RPMI8226 (cell line): ENCODE measurements at places on chromosomes 6 and 20.

DNA sequence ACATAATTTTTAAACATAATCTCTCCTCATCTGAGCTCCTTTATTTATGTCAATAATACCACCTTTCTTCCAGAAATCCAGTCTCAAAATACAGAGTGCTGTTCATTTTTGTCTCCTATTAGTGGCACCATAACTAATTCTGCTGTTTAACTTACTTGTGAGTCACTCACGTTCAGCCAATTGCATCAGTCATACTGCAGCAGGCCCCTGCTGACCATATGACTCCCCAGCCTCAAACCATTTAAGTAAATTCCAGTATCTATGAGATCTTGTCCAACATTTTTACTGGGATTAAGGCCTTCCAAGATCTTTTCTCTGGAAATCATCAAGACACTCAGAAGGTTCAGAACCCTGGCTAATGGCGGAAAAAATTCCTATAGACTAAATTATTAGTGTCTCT lies 982.2 kb upstream of the MAP3K7 start:
- DNase-seq, result no peak

DNA sequence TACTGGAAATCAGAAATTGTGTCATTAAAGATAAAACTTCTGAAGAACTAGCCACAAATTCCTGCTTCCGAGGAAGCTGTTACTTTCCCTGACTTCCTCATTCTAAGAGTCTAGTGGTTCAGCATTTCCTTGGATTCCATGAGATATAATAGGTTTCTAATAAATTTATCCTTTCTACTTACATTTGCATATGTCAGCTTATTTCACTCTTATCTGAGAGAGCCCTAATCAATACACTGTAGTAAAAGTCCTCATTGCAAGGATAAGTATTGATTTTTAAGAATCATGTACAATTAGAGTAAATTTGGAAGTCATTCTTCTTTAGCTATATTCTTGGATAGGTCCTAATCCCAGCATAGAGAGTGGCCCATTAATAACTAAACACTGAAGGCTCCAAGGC lies 16.9 kb upstream of the THEMIS start:
- no peak for DNase-seq

DNA sequence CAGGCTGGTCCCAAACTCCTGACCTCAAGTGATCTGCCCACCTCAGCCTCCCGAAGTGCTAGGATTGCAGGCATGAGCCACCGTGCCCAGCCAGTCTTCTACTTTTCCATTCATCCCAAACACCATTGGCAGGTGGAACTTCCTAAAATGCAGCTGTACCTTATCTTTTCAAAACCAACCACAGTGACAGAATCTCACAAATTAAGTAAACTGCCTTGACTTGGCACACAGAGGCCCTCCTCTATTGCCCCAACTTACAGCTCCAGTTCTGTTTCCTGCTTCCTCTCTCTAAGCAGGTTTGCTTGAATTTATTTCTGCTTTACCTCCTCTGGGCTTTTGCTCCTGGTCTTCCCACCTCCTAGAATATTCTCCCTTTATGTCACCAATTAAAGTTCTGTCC lies 7.6 kb downstream of the MYB start:
- no peak for DNase-seq

DNA sequence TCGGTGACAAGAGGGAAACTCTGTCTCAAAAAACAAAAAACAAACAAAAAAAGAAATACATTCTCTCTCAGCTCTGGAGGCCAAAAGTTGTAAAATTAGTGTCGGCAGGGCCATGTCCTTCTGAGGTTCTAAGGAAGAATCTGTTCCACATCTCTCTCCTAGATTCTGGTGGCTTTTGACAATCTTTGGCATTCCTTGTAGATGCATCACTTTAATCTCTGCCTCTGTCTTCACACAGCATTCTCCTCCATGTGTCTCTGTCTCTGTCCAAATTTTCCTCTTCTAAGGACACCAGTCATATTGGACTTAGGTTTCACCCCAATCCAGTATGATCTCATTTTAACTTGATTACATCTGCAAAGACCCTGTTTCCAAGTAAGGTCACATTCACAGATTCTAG lies 9.1 kb downstream of the PPP2R5D start:
- DNase-seq, result no peak

- DNase-seq, result no peak
These were observed 37.9 kb downstream of the MAN1A1 start for GRCh38 chr6:119311514-119312142.

DNA sequence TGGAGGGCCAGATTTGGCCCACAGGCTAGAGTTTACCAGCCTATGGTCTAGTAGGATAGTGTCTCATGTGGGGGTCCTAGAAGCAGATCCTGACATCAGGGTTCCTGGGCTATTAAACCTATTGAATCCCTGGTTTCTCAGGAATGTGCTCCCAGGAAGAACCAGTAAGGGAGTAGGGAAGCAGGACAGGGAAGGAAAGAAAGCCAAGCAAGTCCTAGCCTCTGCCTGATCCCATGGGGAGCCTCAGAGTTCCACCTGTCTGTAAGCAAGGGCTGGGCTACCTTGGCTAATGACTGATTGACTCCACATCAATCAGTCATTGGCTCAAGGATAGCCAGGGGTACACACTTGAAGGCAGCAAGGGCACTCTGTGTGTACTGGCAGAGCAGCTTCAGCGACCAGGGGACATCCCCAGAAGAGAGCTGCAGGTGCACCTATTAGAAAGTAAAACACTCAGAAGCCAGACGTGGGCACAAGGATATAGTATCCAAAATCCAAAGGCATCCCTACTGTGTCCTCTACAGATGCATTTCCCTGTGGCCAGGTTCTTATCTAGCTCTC lies 309.5 kb downstream of the TSHZ2 start:
- DNase-seq, result no peak

DNA sequence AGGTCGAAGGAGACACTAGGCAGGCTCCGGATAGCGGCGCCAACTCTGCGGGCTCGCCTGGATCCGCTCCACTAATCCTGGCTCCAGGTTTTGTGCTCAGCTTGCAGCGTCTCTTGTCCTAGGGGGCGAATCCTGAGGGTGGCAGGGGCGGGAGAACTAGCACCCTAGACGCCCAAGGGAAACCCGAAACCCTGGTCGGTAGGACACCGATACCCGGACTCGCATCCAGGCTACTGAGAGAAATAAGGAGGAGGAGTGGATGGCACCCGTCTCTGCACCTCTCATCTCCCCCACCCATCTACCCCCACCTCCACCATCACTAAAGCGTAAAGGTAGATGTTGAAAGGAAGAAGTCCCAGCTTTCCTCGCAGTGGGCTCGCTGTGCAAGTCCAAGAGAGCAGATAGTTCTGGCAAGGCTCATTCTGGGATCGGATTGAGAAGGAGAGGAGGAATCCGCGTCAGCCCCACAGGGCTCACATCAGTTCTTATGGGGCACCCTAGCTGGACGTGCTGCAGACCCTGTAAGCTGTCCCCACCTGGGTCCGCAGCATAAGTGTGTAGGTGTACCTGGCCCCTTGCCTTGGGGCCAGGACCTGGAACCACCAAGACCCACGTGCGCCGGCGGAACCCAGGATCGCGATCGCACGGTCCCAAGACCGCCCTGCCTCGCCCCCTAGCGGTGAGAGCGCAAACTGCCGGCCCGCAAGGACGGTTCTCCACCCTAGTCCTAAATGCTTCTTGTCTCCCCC lies 6.9 kb downstream of the SLC32A1 start:
- peak; percentile 73 for DNase-seq

DNA sequence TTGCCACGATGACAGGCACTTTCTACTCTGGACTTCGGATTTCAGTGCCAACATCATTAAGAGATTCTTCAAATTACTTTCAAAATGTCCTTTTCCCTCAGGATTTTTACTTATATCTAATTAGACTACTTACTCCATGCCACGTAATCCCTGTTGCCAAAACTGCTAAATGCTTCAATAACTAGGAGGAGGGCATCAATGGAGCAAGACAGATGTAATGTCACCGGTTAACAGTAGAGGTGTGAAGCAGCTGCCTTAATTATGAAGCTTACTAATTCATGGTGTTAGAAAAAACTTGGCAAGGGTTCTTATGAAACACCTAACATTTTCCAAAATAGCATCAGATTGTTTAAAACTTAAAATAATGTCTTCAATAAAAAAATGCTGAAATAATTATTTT lies 111.2 kb upstream of the SIM1 start:
- DNase-seq, result no peak

DNA sequence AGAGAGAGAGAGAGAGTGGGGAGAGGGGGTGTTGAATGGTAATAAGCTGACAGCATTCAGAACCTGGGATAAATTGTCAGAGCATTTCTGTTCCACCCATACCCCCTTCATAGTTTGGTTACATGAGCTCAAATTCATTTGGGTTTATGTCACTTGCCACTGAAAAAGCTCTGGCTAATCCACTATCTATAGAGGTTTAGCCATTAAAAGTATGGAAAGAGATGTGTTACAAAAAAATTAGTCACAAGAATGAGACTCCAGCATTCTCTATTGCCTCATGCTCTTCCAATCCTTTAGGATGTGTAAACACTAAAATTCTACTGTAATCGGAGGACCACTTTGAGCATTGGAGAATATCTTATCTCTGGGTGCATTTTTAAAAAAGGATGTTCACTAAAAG lies 297.6 kb upstream of the TCF21 start:
- DNase-seq, result no peak

DNA sequence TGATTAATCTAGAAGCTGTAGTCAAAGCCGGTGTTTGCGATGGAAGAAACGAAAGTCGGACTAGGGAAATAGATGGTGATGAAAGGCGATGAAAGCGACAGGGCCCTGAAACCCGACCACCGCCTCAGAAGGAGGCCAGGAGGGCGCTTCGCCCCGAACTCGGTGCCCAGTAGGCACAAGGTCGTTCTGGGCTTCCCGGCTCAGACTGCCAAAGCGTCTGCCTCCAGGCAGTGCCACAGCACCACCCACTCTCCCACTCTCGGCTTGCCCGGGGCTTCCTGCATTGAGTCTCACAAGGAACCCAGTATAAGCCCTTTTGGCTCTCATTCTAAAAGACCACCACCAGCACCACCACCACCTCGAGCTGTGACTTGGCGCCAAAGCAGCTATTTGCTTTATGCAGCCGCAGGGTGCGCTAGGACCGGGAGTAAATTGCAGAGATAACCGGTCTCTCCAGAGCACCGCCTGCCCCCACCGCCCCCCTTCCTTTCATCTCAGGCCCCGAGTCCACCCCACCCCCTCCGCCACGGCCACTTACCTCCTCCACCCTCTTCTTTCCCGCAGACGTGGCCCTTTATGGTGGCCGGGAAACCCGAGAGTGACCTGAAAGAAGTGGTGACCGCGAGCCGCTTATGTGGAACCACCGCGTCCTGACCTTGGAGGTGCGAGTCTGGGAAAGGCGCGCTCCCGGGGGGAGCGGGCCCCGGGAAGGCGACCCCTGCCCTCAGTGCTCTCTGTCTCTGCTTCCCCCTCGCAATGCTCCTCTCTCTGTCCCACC lies 2.4 kb downstream of the TCF21 start:
- no peak for DNase-seq

DNA sequence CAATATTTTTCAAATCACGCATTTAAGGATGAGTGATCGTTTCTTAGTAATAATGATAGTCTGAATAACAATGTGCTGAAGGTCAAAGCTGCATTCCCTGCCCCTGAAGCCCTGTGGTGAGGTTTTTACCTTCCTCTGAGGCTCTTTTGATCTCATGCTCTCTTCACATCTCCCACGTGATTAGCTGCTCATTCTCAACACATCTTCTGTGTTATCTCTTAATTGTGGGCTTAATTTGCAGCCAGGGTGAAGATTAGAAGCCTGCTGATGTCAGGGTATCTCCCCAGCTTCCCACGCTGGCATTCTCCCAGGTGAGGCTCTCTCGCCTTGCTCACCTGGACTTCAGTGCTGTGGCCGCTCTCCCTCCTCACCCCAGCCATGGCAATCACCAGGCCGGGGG lies 109.7 kb upstream of the FOXQ1 start:
- DNase-seq, result no peak

- DNase-seq, result no peak
These were observed 305.5 kb upstream of the SGK1 start for GRCh38 chr6:134623401-134623800.

DNA sequence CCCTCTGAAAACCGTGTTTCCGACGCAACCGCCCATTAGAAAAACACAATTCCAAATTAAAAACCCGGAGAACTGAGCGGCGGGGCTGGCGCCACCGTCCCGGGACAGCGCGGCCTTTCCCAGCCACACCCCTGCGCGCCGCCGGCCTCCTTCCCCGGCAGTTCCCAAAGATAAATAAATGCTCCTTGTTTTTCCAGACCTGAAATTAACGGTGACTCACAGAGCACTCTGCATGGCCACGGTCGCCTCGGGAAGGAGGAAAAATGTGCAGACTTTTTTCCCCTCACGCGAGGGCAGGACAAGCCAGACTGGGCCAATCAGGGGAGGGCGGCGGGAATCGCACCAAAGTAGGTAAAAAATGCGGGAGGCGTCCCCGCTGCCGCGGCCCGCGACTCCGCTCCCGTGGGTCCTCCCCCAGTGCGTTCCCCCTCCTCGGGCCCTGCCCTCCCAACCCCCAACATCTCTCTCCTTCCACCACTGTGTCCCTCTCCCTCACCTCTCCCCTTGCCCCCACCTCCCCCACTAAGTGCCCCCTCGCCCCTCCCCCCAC lies 828 bp upstream of the DSTN start:
- DNase-seq, result peak; percentile 28

GRCh38 chr20:6075428-6076219 lies 21.8 kb upstream of the LRRN4 start:
- peak; percentile 90 for DNase-seq

DNA sequence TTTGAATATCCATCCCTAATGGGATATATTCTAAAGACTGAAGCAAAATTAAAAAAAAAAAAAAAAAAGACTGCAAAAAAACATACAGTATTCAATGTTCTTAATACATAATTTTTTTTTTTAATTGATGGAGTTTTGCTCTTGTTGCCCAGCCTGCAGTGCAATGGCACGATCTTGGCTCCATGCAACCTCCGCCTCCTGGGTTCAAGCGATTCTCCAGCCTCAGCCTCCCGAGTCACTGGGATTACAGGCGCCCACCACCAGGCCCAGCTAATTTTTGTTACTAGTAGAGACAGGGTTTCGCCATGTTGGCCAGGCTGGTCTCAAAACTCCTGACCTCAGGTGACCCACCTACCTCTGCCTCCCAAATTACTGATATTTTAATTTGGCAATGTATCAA lies 29.3 kb downstream of the RANBP9 start:
- DNase-seq, result no peak

DNA sequence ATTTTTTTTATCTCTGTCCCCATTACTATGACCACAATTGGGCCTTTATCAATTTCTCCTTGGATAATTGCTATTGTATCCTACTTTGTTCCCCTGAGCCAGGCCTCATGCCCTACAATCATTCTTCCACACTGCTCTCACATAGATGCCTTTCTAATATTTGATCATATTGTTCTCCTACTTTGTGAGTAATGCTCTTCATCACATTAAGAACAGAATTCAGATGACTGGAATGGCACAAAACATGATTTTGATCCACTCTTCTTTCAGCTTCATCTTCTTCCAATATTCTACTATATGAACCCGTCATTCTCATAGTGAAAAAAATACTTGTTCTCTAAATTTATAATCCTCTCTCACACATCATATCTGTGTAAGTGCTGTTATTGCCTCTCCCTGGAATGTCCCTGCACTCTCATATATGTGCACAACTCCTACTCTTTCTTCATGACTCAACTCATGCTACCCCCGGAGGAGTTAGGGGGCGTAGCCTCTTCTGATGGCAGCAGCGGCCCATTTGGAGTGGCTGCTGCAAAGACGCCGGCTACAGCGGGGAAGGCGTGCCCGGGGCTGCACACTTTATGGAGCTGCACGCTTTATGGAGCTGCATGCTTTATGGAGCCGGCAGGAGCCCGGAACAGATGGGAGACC lies 25.3 kb upstream of the HACE1 start:
- no peak for DNase-seq

GRCh38 chr6:16731478-16732051 lies 29.7 kb downstream of the ATXN1 start:
- DNase-seq, result peak; percentile 8

- DNase-seq, result peak; percentile 87
These were observed 18.2 kb upstream of the OCSTAMP start for GRCh38 chr20:46568570-46569129.
